Liver (tissue), 10 donors: ENCODE measurements at places on chromosomes 4 and X. TPM values are rescaled to one million over a fixed set of nuclear protein-coding genes. Genes with fewer than 3 reads are reported as not detected.

GRCh38 chr4:41514169-41514568 lies 23.8 kb upstream of the LIMCH1 start:
- no peaks in the 10 kb centered on the region for H3K36me3 ChIP-seq
- DNase-seq = no peak
- no peaks in the 10 kb centered on the region for H3K27me3 ChIP-seq
- H3K27ac ChIP-seq = no peak overlapping the region
- no peak overlapping the region for H3K4me3 ChIP-seq

The XAGE1A gene
- total RNA-seq = not detected

DNA sequence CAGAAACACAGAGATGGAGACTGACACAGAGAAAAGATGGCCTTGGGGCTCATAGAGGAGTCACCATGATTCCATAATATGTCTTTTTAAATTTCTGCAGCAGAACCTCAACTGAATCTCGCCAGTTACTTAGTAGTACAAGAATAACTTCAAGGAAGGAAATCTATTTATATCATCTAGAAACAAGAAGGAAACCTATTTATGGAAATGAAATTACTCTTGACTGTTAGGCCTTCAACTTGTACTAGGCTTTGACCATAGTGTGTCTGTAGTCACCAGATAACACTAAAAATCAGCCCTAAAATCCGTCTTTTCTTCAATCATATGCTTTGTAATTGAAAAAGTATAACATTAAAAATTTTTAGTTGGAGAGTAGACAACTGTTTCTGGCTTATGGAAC lies 740.4 kb downstream of the TRIML1 start:
- no peak overlapping the region for H3K27ac ChIP-seq
- H3K27me3 ChIP-seq = no peaks in the 10 kb centered on the region
- H3K4me1 ChIP-seq = no peaks in the 10 kb centered on the region
- DNase-seq = no peak

The HTN3 gene
- not detected for total RNA-seq

GRCh38 chrX:10098270-10098713 lies 58.5 kb upstream of the CLCN4 start:
- peak overlapping the region; percentile 50 for H3K27ac ChIP-seq
- H3K4me1 ChIP-seq = peaks cover 8% of the 10 kb centered on the region
- no peaks in the 10 kb centered on the region for H3K27me3 ChIP-seq

The ADH6 gene
- 115 TPM for total RNA-seq

DNA sequence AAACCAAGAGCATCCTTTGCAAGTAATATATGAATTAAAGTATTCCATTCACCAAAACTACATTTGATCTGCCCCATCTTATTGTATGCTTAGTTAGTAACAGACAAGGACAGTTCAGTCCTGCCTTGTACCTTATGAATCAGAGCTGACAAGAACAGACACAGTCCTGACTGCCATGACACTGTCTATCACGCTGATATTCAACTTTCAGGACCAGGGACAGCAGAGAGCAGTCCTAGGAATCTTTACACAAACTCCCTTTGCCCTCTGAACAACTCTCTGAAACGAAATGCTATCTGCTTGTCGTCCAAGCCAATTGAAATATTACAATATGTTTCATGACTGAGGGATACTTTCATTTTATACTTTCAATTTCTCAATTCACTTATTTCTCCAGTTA lies 268.6 kb upstream of the VCX start:
- no peak for DNase-seq
- H3K27me3 ChIP-seq = no peaks in the 10 kb centered on the region
- no peaks in the 10 kb centered on the region for H3K36me3 ChIP-seq
- H3K4me1 ChIP-seq = no peaks in the 10 kb centered on the region
- H3K4me3 ChIP-seq = no peak overlapping the region

DNA sequence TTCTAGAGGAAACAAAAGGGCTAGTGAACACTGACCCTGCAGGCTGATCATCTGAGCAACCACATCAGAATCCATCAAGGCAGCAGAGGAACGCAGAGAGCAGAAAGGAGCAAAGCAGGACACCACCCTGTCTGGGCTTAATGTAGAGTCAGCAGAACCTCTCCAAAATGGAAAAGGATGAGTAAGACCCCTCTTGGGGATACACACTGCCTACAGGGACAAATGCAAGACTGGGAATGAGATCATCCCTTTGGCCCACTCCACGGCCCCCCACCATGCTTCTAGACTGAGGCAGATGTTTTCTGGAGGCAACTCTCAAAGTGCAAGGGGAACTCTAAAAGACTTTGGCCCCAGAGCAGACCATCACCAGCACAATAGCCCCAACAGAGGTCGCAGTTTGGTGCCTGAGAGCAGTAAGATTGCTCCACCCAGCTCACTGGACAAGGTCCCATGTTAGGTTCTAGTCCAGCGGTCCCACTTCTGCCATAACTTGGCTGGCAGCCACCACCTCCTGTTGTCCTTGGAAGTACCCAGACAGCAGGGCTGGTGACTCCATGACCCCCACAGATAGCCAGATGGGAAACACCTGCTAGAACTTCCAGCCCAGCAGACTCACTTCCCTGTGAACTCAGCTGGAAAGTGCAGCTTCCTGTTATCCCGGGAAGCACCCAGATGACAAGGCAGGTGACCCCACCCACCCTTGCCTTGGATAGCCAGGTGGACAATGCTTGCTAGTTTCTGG lies 372.7 kb downstream of the INPP4B start:
- H3K4me3 ChIP-seq = no peak overlapping the region
- no peaks in the 10 kb centered on the region for H3K27me3 ChIP-seq
- no peaks in the 10 kb centered on the region for H3K4me1 ChIP-seq

GRCh38 chr4:47819178-47819577 lies 18.7 kb downstream of the CORIN start:
- H3K4me1 ChIP-seq = no peaks in the 10 kb centered on the region
- H3K4me3 ChIP-seq = no peak overlapping the region

GRCh38 chr4:181004056-181004455 lies 1239.1 kb upstream of the TENM3 start:
- H3K27ac ChIP-seq = no peak overlapping the region
- H3K36me3 ChIP-seq = no peaks in the 10 kb centered on the region
- no peak for DNase-seq
- no peaks in the 10 kb centered on the region for H3K4me1 ChIP-seq

DNA sequence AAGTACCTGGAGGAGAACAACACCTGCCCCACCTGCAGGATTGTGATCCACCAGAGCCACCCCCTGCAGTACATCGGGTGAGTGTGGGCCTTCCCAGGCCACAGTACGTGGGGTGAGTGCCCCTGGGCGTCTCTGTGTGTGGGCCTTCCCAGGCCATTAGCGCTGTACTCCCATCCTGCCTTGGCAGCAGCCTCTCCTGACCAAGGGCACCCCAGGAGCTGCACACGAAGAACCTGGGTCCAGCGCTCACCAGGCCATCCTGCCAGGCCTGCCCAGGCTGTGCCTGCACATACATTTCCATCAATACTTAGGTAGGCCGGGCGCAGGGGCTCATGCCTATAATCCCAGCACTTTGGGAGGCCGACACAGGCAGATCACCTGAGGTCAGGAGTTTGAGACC lies 29.3 kb downstream of the PCGF3 start:
- H3K4me3 ChIP-seq = no peak overlapping the region
- DNase-seq = no peak
- H3K36me3 ChIP-seq = peaks cover 46% of the 10 kb centered on the region
- H3K4me1 ChIP-seq = no peaks in the 10 kb centered on the region
- H3K27ac ChIP-seq = no peak overlapping the region

- H3K27me3 ChIP-seq = no peaks in the 10 kb centered on the region
These were observed 84.8 kb downstream of the TIGD2 start for GRCh38 chr4:89196056-89196674.

- no peak overlapping the region for H3K4me3 ChIP-seq
- no peak for DNase-seq
- peaks cover 8% of the 10 kb centered on the region for H3K27me3 ChIP-seq
- H3K36me3 ChIP-seq = no peaks in the 10 kb centered on the region
- peaks cover 4% of the 10 kb centered on the region for H3K4me1 ChIP-seq
These were observed 1.7 kb upstream of the TMEM271 start for GRCh38 chr4:577499-578450.

The LNX1 gene
- 3.0 TPM for total RNA-seq

The PDZD4 gene
- total RNA-seq = 1.8 TPM

- H3K4me1 ChIP-seq = no peaks in the 10 kb centered on the region
- no peaks in the 10 kb centered on the region for H3K27me3 ChIP-seq
- H3K4me3 ChIP-seq = no peak overlapping the region
- no peak overlapping the region for H3K27ac ChIP-seq
These were observed 344.2 kb downstream of the MAPK10 start for GRCh38 chr4:86015412-86016350.

The SULT1B1 gene
- total RNA-seq = 0.28 TPM

DNA sequence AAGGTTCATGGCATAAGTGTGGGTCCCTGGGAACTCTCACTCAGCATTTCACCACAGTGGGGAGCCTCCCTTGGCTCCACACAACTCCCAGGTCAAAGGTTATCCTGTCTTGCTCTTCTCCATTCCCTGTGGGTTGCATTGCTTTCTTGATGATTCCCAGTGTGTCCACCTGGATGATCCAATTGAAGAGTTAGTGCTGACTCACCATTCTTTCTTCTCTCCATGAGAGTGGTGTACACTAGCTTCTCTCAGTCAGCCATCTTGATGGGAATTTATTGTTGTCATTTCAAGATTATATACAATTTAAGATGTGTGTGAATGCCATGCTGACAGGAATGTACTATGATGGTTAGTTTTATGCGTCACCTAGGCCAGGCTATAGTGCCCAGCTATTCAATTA lies 25.6 kb upstream of the C4orf17 start:
- no peak for DNase-seq
- no peaks in the 10 kb centered on the region for H3K36me3 ChIP-seq
- no peaks in the 10 kb centered on the region for H3K27me3 ChIP-seq
- no peak overlapping the region for H3K27ac ChIP-seq

GRCh38 chr4:125838924-125839323 lies 524.2 kb downstream of the FAT4 start:
- DNase-seq = no peak
- no peak overlapping the region for H3K27ac ChIP-seq
- H3K4me3 ChIP-seq = no peak overlapping the region
- H3K27me3 ChIP-seq = no peaks in the 10 kb centered on the region

GRCh38 chrX:8868070-8868773 lies 67.0 kb upstream of the FAM9A start:
- no peaks in the 10 kb centered on the region for H3K27me3 ChIP-seq
- H3K4me3 ChIP-seq = no peak overlapping the region
- peaks cover 12% of the 10 kb centered on the region for H3K4me1 ChIP-seq
- no peak for DNase-seq
- peak overlapping the region; percentile 36 for H3K27ac ChIP-seq

- H3K4me1 ChIP-seq = no peaks in the 10 kb centered on the region
- H3K27ac ChIP-seq = no peak overlapping the region
- H3K27me3 ChIP-seq = no peaks in the 10 kb centered on the region
- DNase-seq = no peak
- no peak overlapping the region for H3K4me3 ChIP-seq
- no peaks in the 10 kb centered on the region for H3K36me3 ChIP-seq
These were observed 132.2 kb upstream of the FUNDC1 start for GRCh38 chrX:44674906-44675305.
